ENCODE measurements at places on chromosomes 4 and X.
A peak's percentile ranks its signal among the peaks of the same experiment; 100 is the strongest.

DNA sequence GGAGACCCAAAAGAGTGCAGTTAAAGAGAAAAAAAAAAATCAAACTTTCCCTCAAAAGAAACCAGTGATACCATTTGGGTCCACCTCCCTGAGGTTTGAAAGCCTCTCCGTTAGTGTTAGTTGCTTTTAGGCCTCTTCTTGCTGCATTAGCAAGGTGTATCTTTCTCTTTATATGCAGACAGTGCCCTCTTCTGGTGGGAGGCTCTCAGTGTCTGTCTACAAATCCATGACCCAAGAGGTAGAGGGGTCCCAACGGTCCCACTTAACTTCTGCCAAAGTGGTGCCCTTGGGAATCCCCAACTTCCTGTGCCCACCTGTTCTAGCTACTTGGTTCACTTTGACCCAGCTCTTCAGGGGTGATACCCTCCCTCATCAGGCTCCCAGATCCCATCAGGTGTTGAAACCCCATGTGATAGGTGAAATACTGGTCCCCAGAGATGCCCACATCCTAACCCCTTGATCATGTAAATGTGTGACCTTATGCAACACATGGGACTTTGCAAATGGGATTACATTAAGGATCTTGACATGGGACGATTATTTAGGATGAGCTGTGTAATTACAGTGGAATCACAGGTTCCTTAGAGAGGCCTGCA lies 63.7 kb upstream of the CD99 start:
- DNase-seq, result peak; percentile 64

GRCh38 chr4:182886205-182886604 lies 31.0 kb downstream of the DCTD start:
- DNase-seq, result no peak

GRCh38 chr4:3231471-3231870 lies 17.5 kb upstream of the MSANTD1 start:
- no peak for DNase-seq

DNA sequence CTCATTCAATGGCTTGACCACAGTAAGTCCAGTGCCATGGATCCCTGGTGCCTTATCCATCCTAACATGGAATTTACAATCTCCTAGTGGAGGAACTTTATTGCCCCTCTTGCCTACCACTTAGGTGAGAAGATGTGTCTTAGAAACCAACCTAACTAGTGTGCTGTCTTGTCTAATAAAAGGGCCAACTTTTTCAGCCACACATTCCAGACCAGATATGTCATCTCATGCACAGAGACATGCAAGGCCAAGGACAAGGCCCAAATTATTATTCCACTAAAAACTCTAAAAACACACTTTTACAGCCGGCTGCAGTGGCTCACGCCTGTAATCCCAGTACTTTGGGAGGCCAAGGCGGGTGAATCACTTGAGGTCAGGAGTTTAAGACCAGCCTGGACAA lies 10.6 kb upstream of the PRDX4 start:
- no peak for DNase-seq

- DNase-seq, result no peak
Observed at GRCh38 chr4:107685740-107686139, 34.3 kb downstream of the PAPSS1 start.

DNA sequence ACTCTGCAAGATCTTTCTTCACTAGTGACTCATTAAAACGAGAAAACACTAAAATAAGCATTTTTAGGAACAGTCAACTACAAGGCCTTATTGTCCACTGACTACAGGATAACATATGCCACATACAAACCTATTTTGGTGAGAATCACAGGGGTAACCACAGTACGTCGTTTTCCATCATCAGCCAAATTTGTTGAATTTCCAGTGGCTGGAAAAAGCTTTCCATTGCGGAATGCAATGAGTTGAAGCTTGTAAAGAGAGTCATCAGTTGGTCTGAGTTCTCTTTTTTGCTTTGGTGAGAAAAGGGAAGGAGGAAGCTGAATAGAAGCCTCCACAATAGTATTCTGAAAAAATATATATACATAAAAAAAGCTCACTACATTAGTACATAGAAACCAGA lies 102.4 kb downstream of the ADGRA3 start:
- DNase-seq, result no peak

DNA sequence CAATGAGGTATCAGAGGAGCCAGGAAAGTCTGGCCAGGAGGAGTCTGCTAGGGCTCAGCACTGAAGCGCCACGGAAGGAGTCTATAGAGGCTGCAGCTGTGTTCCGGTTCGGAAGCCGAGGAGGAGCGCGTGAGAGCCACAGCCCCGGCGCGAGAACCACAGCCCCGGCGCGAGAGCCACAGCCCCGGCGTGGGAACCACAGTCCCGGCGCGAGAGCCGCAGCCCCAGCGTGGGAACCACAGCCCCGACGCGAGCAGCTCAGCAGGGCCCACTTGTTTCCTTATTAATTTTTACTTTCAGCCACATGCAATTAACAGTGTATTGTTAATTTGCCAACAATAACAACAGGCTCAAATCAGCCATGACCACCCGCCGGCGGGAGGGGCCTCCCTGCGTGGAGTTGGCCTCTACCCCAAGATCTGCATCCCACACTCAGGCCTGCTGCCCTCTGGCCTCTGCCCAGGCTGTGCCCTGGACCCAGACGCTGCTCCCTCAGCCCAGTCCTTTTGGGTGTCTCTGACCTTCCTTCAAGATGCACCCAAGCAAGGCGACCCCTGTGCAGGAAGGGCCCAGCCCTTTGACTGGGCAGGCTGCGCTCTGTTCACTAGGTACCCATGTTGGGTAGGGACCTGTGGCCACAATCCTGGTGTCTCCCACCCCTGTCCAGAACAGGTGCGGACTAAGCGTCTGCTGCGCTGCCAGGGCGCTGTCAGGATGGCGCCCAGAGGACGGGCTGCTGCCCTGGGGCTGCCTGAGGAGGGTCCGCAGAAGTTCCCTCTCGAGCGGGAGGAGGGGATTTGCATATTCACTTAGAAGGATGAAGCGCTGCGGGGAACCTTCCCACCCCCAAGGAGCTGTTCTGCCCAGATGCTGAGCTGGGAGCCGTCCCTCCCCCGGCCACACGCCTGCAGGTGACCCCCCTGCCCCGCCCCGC lies 113.8 kb downstream of the ADRA2C start:
- peak; percentile 13 for DNase-seq

GRCh38 chr4:16270454-16271328 lies 44.4 kb upstream of the TAPT1 start:
- DNase-seq, result no peak

DNA sequence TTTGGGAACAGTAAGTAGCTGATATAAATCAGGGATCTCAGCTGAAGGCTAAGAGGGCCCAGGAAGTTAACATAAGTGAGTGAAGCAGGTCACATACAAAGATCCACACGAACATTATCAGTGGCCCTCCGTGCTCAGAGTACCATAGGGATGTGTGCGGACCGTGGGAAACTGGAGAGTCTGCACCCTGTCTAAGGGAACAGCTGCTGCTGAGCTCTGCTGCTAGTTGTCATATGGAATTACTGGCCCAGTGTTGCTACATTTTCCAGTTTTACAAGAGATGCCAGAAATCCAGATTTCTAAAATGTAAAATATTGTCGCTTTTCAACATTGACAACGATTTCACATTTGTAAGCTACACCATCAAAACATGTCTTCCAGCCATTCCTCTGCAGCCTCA lies 90.5 kb downstream of the RTL5 start:
- DNase-seq, result no peak

GRCh38 chr4:14853176-14853943 lies 148.9 kb upstream of the CPEB2 start:
- DNase-seq, result no peak

DNA sequence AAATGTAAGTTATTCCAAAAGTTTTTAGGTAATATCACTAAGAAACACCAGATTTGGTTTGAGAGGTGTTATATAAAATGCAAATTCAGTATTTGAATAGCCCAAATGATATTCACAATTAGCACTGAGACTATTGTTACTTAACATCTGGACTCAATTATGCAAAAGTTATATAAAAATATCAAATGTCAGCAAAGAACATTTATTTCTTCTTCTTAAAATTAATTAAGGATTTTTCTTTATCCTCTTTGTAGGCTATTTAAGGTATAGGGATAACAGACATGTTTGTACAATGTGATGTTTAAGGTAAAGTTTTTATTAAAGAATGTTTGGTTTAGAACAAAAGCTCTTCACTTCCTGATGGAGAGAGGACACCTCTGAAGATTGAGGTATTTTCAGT lies 63.3 kb upstream of the GK2 start:
- no peak for DNase-seq

GRCh38 chr4:156173486-156173885 lies 219.8 kb upstream of the CTSO start:
- DNase-seq, result no peak

DNA sequence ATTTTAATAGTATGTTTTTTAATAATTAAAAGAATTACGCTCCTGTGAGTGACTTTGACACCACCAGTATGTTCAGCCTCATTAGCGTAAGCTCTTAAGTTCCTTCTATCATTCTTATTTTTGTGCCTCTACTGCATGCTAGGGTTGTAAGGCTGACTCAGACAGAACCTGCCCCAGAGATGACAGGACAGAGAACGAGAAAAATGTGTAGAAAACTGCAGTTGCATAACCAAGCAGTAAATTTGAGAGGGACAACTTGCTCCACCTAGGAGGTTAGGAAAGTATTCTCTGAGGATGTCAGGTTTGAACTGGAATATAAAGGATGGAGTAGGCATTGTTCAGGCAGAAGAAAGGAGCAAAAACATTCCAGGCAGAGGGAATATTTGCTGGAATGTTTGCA lies 98.7 kb downstream of the NFKB1 start:
- DNase-seq, result no peak

DNA sequence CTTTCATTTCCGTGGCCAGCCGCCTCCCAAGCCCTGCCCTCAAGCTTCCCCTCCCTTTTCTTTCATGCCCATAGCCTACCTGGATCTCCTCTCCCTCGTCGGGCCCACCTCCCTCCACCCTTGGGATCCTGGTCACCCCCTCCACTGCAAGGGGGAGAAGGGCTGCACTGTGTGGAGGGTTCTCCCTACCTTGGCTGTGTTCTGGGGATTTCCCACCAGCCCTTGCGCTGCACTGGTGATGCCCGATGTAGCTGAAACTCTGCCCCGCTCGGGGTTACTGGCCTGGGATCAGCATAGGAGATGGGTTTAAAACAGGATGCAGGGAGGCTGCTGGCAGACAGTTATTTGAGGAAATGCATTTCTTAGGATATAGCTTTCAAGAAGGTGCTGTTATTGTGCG lies 128.9 kb downstream of the TBL1X start:
- no peak for DNase-seq

DNA sequence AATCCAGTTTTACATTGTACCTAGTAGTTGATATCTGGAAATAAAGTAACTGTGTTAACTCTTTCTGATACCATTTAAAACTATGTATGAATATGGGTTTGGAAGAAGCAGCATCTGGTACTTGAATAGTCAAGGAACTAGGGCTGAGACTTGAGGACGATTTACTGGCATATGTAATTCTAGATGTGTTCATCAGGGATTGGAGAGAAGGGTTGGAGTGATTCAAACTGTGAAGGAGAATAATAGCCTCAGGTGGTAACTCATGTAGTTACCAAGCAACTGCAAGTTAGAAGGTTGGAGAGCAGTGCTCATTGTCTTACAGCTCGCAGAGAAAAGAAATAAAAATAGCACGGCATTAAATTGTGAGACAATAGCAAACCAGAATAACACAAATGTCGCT lies 29.5 kb upstream of the TXLNG start:
- no peak for DNase-seq

GRCh38 chrX:71128915-71129765 lies 10.7 kb downstream of the MED12 start:
- peak; percentile 76 for DNase-seq

DNA sequence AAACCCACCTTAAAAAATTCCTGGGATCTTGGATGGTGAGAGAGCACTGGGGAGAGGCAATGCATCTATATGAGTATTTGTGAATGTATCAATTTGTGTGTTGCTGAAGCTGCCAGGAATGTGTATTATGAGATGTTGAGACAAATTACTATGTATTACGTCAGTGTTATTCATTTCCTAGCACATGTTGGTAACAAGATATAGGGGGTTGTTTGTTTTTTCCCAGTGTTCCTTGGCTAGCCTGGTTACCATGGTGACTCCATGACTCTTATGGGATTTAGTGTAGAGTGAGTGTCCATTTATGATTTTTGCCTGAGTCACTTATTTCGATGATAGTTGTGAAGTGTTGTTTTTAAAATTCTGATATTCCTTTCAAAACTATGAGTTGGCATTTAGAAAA lies 65.6 kb downstream of the RAB40A start:
- no peak for DNase-seq

GRCh38 chr4:169634975-169635374 lies 14.6 kb downstream of the CLCN3 start:
- DNase-seq, result no peak

DNA sequence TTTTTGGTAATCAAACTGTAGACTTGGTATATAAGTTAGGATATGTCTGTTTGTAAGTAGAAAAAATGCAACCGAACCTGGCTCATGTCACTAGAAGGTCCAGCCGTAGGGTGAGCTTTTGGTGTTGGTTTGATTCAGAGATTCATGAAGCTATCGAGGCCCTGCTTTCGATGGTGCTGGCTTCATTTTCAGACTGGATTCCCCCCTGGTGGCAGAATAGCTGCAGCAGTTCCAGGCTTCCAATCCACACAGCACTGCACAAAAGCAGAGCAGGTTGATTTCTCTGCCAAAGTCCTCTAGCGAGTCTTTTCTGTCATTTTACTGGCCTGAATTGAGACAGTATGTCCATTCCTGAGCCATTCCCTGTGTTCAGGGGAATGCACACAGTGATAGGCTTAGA lies 33.1 kb downstream of the PDK3 start:
- peak; percentile 15 for DNase-seq

DNA sequence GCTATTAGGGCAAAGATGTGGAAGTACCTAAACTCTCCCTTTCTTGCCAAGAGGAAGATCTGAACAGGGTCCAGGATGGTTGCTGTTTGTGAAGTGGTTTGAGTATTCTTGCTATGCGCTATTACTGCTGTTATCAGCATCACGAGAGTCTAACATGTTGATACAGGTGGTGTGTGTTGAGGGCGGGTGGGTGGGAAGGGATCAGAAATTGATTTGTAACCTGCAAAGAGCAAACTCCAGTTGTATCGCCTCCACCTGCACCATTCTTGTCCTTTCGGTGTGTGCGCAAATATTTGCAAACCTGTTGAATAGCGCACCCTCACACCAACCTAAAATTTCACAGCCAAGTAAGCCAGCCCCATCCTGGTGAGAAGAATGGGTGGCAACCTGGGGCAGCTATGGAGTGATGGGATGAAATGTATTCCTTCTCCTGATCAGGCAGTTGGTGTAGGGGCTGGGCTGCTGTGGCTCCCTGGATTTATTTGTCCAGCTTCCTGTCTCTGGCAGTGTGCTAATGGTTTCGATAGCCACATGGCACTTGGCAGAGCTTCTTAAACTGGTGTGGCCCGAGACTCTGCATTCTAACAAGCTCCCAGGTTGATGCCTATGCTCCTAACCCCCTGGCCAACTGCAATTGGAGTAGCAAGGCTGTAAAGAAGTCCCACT lies 102.6 kb upstream of the SCML1 start:
- DNase-seq, result no peak

GRCh38 chr4:47855350-47855749 lies 17.5 kb upstream of the CORIN start:
- DNase-seq, result no peak

GRCh38 chr4:177123811-177124210 lies 185.9 kb upstream of the NEIL3 start:
- DNase-seq, result no peak
